ENCODE measurements at places on chromosomes 2 and 18. TPM values are rescaled to one million over a fixed set of nuclear protein-coding genes. Genes with fewer than 3 reads are reported as not detected.

DNA sequence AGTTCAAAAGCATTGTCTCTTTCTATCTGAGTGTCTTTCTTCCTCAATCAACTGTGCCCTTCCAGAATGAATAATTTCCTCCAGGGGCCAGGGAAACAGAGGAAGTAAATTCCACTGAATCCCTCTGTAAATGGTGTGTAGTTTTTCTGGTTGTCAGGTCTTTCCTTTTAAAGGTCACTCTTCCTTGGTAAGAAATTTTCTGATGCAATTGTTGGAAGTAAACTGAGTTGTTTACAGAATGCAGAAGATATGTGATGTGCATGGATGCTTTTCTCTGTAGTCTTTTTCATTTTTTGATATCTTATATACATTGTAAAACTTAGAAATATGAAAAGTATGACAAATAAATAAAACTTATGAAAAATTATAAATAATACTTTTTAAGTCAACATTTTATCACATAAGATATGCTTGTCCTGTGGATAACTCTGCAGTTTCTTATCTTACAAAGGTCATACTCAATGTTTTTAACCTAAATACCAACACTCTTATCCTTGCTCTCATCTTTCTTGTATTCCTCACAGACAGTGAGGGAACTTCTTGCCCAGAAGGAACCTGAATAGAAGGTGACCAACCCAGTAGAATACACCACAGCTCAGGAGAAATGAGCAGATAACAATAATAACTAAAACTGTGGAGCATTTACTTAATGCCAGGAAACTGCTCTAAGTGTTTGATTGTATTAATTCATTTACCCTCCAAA is 234.5 kb downstream of the METTL4 start:
- ATAC-seq = no peak

DNA sequence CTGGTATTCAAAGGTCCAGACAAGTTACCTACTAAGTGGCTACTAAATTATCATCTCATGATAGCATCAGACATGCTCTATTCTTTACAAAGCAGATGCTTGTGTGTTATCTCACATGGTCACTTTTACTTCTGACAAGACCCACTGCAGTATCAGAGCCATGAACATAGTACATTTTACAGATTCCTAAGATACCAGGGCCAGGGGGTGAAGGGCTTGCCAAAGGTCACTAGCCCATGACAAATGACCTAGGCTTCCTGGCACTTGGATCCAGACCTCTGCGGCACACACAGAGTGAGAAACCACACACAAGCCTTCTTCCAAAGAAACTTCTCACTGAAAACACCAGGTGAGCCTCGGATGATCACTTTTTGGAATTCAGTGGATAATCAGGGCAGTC is 446.8 kb downstream of the EIPR1 start:
- no peak for ATAC-seq

Gene TRABD2A
- total RNA-seq = 0.24 TPM

DNA sequence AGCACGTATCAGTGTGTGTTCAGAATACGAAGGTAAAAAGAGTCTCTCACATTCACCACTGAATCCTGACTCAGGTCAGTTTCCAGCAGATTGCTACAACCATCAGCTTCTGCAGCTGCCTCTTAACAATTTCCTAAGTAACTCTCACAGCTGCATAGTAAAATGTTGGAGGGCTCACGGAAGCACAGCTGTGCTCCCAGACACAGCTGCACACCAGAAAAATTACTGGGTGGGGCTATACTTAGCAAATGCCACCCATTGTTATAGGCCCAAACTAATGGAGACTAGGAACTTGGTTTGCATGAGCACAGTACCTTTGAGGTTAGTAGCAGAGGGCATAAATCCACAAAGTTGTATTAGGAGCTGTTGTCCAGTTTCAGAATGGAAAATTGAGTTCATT is 153.9 kb upstream of the ERBB4 start:
- no peak for ATAC-seq

Gene CABLES1
- 7.8 TPM for total RNA-seq

- no peak for ATAC-seq
These were observed 13.4 kb downstream of the ITGAV start for GRCh38 chr2:186603286-186603685.

GRCh38 chr2:48380208-48380607 is 149.7 kb upstream of the STON1 start:
- no peak for ATAC-seq

DNA sequence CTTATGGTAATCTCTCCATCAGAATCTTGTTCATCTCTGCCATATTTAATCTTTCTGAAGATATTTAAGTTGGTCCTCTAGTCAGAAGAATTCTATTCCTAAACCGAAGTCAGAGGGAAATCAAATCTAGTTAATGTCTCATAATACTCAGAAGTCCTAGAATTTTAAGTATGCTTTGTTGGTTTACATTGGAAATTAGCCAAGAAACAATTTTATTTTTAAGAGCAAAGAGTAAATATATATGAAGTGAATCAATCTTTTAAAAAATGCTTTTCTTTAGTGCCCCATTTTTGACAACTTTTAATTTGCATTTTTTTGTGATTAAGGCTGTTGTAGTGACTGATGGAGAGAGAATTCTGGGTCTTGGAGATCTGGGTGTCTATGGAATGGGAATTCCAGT is 38.1 kb downstream of the ME2 start:
- ATAC-seq = no peak

GRCh38 chr2:197359859-197360258 is 49.3 kb upstream of the ANKRD44 start:
- ATAC-seq = no peak

DNA sequence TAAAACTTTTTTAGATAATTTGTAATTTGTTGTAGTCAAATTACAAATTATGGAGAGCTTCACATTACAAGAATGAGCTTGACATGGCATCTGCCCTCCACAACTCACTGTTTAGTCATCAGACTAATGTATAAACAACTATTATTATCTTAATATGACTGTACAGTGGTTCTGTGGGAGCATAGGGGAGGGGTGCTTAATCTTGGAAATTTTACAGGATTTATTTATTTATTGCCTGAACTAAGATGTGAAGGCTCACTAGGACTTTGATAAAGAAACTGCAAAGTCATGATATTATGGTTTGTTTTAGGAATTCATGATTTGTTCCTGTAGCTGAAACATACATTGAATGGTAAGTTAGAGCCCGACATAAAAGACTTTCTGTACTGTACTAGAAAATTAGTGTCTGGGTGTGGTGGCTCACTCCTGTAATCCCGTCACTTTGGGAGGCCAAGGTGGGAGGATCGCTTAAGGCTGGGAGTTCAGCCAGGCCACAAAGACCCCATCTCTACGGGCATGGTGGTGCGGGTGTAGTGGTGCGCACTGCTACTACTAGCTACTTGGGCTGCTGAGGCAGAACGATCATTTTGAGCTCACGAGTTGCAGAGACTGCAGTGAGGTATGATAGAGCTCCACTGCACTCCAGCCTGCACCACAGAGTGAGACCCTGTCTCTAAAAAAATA is 2.1 kb downstream of the MARCHF7 start:
- no peak for ATAC-seq

- ATAC-seq = no peak
These were observed 121.6 kb upstream of the MSH6 start for GRCh38 chr2:47661310-47661709.

Gene ALPP
- not detected for total RNA-seq

Gene PDE1A
- 1.2 TPM for total RNA-seq

GRCh38 chr2:157259960-157260359 is 2.5 kb downstream of the GALNT5 start:
- ATAC-seq = no peak

GRCh38 chr2:226048611-226049010 is 649.1 kb downstream of the NYAP2 start:
- ATAC-seq = no peak

GRCh38 chr2:161042990-161043625 is 117.1 kb upstream of the TANK start:
- no peak for ATAC-seq

- no peak for ATAC-seq
These were observed 1.4 kb downstream of the ARID5A start for GRCh38 chr2:96537734-96538486.

GRCh38 chr2:236862961-236863728 is 222.5 kb upstream of the COPS8 start:
- peak; percentile 87 for ATAC-seq

DNA sequence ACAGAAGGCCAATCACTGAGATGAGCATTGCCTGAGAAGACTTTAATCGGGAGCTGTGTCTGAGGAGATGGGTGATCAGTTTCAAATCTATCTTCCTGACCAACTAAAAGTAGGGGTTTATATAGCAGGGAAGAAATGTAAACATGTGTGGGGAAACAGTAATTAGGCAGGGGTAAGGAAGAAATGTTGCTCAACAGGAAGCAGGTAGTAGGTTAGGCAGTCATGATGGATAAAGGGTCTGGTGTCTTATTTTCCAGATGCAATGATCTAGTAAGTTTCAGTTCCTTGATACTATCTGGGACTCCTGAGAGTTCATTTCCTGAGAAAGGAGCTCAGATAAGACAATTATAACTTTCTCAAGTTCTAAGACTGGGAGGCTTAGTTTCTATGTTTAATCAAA is 33.8 kb upstream of the DNAJC10 start:
- ATAC-seq = no peak

DNA sequence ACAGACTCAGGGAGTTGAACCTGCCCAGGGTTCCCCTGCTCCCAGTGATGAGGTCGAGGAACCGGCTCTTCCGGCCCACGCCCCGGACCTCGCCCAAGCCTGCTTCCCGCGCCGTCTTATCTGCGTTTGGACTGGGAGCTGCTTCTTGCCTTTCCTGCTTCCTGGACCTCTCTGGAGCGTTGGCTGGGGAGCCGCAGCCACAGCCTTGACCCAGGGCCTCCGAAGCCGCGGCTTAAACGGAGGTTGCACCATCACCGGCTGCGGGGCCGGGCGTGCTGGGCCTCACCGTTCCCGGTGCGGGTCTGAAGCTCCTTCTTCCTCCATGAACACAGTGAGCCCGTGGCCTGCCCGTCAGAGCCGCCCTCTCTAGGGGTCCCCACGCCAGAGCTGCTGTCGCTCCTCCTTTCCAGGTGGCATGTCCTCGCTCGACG is 13.3 kb downstream of the NTSR2 start:
- peak; percentile 78 for ATAC-seq

GRCh38 chr2:144015036-144015435 is 504.9 kb downstream of the ZEB2 start:
- no peak for ATAC-seq

Gene SRD5A2
- not detected for total RNA-seq

GRCh38 chr18:58870130-58870529 is 5.5 kb downstream of the ZNF532 start:
- no peak for ATAC-seq

GRCh38 chr18:46401486-46402070 is 255.4 kb downstream of the LOXHD1 start:
- no peak for ATAC-seq

Gene HOXD12
- not detected for total RNA-seq

DNA sequence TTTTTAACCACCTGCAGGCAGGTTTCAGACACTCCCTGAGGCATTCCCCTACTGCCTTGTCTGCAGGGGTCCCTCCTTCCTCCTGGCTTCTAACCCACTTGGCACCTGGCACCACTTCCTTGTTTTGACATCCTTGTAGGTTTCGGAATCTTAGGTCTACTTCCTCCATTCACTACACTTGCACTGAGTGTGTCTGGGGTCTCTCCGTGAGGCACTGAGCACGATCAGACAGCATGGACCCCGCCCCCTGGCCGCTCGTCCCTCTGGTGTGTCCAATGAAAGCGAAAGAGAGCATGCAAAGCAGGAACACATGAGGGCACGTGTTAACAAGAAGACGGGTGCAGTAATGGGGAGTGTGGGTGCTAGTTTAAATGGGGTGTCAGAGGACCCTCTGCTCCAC is 63.8 kb downstream of the HAUS1 start:
- peak; percentile 30 for ATAC-seq

Gene SERPINB3
- 879 TPM for total RNA-seq

Gene DHRS9
- 23.8 TPM for total RNA-seq

GRCh38 chr18:36322408-36322728 is 24.9 kb downstream of the FHOD3 start:
- ATAC-seq = no peak

DNA sequence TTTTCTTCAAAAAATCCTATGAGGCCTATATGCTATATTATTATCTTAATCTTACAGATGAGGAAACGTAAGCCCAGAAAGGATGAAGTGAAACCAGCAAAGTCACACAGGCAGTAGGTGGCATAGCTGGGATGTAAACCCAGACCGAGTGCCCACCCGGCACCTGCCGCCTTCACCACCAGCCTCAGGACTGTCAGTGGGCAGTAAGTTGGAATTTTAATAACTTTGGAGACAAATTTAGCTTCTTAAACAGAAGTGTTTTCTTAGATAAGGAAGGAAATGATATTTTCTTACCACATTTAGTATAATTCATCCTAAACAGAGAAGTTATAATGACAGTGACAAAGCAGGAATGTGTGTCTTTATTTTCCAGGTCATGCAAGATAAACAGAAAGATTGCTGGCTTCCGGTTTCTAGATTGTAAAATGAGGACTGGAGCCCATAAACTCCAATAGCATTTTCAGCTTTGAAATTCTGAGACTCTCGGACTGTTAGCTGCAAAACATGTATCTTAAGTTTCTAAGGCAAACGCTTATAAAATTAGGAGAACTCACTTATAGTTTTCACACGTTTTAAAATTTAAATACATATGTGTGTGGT is 59.3 kb downstream of the CD8B2 start:
- no peak for ATAC-seq

DNA sequence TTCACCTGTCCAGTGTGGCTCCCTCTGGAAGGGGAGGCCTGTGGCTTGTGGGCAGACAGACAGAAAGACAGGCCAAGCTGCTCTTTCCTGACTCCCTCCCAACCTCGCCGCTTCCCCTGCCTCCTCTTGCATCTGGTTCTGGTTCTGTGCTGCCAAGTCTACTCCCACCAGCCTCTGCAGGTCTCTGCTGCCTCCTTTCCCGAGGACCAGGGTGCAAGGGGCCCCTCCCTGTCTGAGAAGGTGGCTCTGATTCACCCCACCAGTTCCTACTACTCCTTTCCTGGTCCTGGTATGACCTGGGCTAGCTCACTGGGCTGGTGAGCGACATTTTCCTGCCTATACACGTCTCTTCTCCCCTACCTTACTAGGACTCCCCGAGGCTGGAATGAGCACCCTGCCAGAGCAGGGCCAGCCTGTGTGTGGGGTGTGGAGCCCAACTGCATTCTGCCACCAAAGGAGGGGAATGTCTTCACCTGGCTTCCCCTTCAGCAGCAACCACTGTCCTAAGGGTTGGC is 238.5 kb downstream of the CELF4 start:
- peak; percentile 85 for ATAC-seq

- ATAC-seq = peak; percentile 7
These were observed 91.6 kb upstream of the TTC39C start for GRCh38 chr18:23922939-23923338.

- no peak for ATAC-seq
These were observed 6.6 kb upstream of the SEMA4C start for GRCh38 chr2:96876269-96877041.

Gene SDC1
- total RNA-seq = 477 TPM

All from esophagus mucosa (tissue), 1 donor.